Inflammatory macrophage treated with lipopolysaccharide for 1 hour (primary cell): ENCODE measurements at places on chromosomes 6 and 20.

GRCh38 chr6:119834418-119834817, 484.9 kb upstream of the MAN1A1 start:
- no peak for DNase-seq

- no peak for DNase-seq
Measured at GRCh38 chr20:35370751-35371150, 41.0 kb downstream of the UQCC1 start.

DNA sequence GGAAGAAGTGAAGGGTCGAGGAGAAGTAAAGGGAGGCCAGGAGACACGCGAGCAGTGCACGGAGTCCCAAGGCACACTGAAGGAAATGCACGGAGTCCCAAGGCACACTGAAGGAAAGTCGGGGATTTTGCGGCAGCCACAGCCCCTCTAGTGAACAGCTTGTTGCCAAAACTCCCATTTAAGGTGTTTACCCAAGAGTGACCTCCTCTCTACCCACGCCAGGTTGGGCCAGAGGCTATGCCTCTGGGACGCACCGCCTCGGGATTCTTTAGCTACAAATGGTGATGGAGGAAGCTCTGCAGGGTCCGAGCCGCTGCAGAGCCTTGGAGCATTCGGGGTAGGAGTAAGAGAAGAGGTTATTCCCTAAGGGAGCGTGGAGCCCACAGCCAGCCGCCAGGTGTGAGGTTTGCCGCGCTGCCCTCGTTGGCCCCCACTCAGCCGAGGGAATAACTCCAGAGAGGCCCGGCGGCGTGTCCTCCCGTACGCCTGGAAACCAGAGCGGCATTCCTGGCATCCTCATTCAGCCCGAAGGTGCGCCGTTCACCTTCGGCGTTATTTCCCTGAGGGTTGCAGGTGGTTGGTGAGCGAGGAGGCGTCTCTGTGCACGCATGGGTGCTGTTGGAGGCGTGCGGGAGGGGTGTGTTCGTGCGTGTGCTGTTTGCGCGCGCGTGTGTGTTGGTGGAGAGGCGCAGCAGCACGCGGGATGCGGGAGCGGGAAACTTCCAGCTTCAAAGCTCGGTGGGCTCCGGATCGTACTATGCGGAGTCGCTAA, 3.4 kb upstream of the MAFB start:
- no peak for DNase-seq

- no peak for DNase-seq
Measured at GRCh38 chr6:35771343-35771627, 5.1 kb upstream of the CLPSL2 start.

GRCh38 chr6:37256692-37257319, 766 bp upstream of the TBC1D22B start:
- peak; percentile 81 for DNase-seq
